ENCODE measurements at places on chromosomes 7 and 10.

DNA sequence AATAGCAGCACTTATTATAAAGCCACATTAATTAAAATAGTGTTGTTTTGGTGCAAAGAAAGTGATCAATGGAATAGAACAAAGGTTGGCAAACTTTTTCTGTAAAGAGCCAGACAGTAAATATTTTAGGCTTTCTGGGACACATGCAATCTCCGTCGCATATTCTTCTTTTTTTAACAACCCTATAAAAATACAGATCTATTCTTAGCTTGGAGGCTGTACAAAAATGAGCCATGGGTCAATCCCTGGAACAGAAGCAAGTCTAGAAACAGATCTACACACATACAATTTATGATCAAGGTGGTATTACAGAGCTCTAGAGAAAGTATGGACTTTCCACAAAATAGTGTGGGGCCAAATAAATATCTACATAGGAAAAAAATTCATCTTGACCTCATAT lies 71.8 kb downstream of the ARHGAP21 start:
- no peak for DNase-seq

- DNase-seq, result no peak
Observed at GRCh38 chr7:12256090-12256489, 45.0 kb downstream of the TMEM106B start.

GRCh38 chr10:77156406-77156879 lies 481.2 kb downstream of the KCNMA1 start:
- no peak for DNase-seq

DNA sequence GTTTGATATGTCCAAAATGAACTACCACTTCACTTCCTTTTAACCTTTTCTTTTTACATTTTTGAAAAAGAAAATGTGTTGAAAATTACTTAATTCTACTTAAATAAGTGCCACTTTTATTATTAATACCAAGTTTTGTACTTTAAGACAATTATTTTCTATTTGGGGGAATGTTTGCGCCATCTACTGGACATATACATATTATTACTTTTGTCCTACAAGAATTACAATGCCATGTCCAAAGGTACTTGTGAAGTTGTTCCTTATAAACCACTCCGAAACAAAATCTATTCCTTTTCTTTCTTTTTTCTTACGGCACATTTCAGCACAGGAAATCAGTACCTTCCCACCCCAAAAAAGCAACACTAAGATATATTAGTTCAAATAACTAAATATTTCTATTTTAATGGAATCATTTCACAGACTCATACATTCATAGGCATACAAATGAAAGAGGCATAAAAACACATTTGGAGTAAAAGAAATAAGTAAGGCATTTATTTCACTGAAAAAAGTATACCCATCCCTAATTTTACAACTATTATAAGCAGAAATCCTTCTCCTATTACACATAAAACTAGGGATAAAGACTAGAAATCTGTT lies 169.9 kb downstream of the RNF133 start:
- peak; percentile 18 for DNase-seq

DNA sequence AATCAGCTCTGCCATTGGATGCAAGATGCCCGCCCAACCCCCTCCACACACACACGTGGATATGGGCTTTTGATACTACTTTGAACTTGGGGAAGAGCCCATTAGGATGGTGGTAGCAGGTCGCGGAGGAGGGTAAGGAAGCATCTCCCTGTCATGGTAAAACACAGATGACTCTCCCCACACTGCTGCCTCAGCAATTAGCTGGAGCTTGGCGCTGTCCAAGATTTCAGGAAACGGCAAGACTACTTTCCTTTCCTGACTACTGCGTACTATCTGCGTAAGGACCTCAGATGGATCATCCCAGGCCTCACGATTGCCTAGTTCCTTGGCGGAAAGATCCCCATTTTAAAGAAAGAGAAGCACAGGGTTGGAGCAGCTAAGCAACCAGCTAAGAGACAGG lies 134.3 kb downstream of the C10orf90 start:
- DNase-seq, result no peak

GRCh38 chr7:12550956-12551355 lies 19.6 kb upstream of the SCIN start:
- no peak for DNase-seq

GRCh38 chr7:129457101-129457500 lies 22.9 kb downstream of the STRIP2 start:
- DNase-seq, result no peak

GRCh38 chr7:151822541-151823181 lies 54.3 kb downstream of the PRKAG2 start:
- no peak for DNase-seq

DNA sequence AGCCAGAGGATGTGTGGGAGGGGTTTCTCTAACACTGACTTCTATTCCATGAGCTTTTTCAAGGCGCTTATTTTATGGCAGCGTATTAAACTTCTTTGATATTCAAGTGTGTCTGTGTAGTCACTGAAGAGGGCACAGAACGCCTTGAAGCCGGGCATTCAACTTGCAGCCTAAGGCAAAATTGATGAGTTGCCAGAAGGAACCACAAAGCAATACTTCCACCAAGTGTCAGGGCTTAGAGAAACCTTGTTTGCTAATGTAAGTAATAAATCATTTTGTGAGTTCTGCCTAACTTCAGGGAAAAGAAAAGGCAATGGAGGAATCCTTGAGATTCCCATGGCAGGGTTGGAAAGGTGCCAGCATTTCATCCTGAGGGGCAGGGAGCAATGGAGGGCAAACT lies 163.8 kb downstream of the LCOR start:
- no peak for DNase-seq

GRCh38 chr10:132264966-132265889 lies 42.5 kb downstream of the STK32C start:
- no peak for DNase-seq

GRCh38 chr7:93758631-93759030 lies 131.9 kb downstream of the TFPI2 start:
- DNase-seq, result no peak

- no peak for DNase-seq
Observed at GRCh38 chr10:53903756-53904155, 897.3 kb downstream of the PCDH15 start.

GRCh38 chr7:38195804-38196595 lies 18.0 kb downstream of the STARD3NL start:
- DNase-seq, result no peak

GRCh38 chr7:74398426-74398825 lies 55.3 kb upstream of the GTF2IRD1 start:
- DNase-seq, result no peak

- DNase-seq, result no peak
Observed at GRCh38 chr7:115782696-115783490, 247.7 kb downstream of the TFEC start.

Measured in activated CD4-positive, alpha-beta T cell treated with anti-CD3 and anti-CD28 coated beads, Interleukin-10, Interleukin-2, amounts not matched to agents 100 ng/mL and 50 ng/mL, durations not matched to agents 16 hours and 8 hours (primary cell).